ENCODE measurements at places on chromosomes 11 and 22.

- no peak for DNase-seq
These were observed 13.5 kb downstream of the RHBDD3 start for GRCh38 chr22:29254286-29254660.

DNA sequence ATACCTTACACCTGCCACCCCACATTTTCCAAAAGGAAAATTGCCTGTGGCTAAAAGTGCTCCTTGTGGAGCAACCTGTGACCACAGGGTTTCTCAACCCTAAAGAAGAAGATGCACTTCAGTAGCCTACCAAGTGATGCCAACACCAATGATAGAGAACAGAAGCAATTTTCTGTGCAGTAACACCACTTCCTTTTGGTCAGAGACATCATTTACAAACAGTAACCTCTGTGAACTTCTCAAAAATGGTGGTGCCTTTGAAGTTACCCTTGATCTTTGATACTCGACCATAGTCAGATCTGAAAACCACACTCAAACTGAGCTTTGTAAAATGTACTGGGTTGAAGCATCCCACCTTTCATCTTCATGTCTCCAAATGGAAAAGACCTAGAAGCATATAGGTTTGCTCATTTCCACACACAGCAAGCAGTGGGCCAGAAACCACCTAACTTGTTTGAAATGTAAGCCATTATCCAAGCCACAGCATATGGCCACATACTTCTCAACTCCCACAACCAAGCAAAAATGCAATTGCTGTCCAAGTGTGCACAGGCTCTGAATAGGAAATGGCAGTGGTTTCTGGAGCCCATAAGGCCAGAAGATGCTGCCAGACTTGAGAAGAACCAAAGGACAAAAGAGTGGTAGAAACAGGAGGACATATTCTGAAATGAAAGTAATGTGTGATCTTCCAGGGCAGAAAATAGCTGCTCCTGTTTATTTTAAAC lies 24.3 kb downstream of the MPPED2 start:
- no peak for DNase-seq

DNA sequence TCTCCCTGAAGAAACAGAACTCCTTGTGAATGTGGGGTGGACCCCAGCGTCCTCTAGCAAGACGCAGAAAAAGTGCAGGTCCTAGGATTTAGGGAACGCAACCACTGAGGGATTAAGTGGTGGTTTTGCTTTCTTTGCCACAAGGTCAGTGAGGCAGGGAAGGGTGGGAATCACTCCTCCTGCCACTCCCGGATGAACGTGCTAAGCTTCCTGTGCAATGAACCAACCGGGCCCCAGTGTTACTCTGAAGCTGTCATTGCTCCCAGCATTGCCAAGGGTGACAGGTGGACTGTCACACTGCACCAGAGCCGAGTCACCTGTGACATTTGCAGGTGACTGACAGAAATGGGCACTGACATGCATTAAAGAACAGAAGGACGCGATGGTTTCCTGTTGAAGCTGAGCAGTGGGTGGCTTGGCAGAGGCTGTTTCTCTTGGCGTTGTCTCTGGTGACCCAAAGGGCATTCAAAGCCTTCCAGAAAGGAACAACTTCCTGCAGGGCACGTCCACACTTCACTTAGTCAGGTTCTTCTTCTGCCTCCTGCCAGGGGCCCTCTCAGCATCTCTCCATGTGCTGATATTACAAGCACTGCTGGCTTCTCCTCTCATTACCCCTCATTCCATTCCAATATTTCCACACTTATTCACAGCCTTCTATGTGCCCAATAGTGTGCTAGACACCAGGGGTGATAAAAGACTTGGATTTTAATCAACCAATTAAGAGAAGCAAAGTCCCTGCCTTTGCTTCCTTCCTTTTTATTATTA lies 9.7 kb downstream of the KIRREL3 start:
- no peak for DNase-seq

DNA sequence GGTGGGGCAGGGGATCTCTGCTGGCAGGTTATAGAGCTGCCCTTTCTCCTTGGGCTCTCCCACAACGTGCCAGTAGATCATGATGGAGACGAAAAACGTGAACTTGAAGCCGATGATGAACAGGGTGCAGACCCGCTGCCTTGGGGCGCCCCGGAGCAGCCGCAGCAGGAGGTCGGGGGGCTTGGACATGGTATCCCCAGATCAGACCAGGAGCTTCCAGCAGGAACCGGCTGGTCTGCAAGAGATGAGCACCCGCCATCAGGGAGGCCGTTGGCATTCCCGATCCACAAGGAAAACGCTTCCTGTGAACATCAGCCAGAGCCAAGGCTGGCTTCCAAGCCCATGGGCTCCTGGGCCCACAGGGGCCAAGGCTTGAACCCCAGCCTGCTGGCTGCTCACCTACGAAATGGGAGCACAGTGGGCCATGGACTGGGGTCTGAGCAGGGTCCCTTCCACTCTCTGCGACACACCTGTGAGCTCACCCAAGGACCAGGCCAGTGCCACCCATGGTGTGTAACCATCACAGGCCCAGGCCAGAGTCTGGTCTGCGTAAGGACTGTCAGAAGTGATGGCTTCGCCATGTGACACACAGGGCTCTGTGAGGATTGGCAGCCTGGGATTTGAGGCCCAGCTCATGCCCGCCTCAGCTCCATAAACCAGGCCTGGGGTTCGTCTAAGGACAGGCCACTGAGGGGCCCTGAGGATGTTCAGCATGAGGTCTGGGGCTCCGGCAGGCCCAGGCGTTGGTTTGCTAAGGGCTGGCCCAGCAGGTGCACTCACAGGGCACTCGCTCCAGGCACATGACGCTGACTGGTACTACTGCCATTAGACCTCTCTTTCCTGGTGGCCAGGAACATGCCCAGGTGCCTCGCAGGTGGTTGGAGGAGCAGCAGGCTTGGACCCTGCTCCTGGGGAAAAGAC lies 26.6 kb downstream of the A4GALT start:
- DNase-seq = no peak

GRCh38 chr22:32271389-32271788 lies 16.2 kb upstream of the SLC5A4 start:
- no peak for DNase-seq

GRCh38 chr11:94501522-94501921 lies 7.7 kb downstream of the ANKRD49 start:
- DNase-seq = no peak

GRCh38 chr22:49057910-49058309 lies 769.8 kb downstream of the BRD1 start:
- DNase-seq = no peak

DNA sequence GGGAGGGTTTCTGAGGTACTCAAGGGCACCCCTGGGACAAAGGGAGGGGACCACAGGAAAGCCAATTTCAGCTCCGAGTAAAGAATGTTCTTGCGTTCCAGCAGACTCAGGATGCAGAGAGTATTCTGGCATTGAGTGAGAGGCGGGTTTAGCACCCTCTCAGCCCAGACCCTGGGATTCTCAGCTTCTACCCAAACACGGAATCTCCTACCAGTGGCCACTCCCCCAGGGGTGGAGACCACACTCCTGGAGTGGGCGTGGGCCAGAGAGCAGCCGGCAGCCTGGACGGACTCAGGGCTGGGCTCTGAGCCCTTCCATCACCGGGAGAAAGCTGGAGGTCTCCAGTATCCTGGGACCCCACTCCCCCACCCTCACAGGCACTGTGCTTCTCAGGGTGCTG lies 26.1 kb upstream of the TTLL12 start:
- DNase-seq = no peak

GRCh38 chr11:87015645-87016044 lies 22.1 kb upstream of the TMEM135 start:
- no peak for DNase-seq

DNA sequence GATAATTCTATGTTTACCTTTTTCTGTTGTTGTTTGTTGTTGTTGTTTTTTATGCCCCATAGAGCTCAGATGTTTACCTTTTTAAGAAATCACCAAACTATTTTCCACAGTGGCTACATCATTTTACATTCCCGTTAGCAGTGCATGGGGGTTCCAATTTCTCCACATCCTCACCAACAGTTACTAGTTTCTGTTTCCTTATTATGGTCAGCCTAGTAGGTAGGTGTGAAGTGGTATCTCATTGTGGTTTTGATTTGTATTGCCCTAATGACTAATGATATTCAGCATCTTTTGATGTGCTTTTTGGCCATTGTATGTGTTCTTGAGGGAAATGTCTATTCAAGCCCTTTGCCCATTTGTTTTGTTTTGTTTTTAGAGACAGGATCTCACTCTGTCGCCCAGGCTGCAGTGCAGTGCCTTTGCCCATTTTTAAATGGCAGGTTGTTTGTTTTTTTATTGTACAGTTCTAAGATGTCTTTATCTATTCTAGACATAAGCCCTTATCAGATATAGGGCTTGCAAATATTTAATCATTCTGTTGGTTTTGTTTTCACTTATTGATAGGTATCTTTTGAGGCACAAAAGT lies 27.5 kb downstream of the CHEK2 start:
- no peak for DNase-seq

GRCh38 chr22:32622004-32622743 lies 147.6 kb downstream of the FBXO7 start:
- DNase-seq = no peak

- no peak for DNase-seq
These were observed 26.1 kb downstream of the MADD start for GRCh38 chr11:47296045-47296444.

- no peak for DNase-seq
These were observed 65.1 kb upstream of the LRRC55 start for GRCh38 chr11:57116654-57117053.

GRCh38 chr22:46747646-46748045 lies 9.6 kb upstream of the CERK start:
- DNase-seq = no peak

DNA sequence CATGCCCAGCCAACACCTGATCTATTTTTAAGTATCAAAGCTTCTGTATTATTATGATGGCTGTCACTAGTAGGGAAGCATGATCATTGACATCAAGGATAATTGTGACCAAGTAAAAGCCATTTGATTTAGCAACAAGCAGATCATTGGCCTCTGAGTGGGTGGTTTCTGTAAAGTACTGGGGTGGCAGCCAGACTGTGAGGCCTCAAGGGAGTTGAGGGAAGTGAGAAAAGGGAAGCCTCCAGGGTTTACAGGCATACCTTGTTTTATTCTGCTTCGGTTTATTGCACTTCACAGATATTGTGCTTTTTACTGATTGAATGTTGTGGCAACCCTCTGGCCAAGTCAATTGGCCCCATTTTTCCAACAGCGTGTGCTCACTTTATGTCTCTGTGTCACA lies 60.1 kb downstream of the PRR5L start:
- no peak for DNase-seq

DNA sequence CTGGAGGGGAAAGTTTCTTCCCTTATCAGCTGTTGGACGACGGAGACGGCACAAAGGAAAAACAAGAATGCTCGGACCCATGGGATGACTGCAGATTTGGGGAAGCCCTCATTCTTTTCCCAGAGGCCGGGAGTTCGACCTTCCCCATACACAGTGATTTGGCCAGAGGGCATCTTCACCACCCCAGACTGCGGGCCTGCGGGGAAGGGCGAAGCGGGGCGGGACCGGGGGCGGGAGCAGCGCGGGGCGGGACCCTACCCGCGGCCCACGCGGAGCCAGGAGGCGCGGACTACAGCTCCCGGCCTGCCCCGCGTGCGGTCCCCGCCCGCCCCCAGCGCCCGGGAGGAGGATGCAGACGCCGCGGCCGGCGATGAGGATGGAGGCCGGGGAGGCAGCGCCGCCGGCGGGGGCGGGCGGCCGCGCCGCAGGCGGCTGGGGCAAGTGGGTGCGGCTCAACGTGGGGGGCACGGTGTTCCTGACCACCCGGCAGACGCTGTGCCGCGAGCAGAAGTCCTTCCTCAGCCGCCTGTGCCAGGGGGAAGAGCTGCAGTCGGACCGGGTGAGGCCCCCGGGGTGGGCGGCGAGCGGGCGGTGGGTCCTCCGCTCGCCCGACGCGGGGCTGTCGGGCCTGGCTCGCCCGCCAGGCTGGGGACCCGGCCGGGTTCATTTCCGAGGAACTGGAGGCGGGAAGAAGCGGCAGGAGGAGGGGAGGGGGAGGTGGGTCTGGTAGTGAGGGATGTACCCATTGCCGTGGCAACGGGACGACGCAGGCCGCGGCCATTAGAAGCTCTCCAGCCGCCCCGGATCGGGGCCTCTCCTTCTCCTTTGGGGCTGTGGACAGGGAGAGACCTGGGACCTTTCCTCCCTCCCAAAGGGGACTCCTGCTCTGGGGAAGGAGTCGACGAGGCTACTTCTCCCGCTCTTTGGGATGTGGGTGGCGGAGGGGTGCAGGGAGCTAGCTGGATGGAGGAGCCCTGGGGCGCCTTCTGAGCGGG lies at the start of gene KCTD17:
TSS of gene KCTD17 (plus strand) at position 352 of the 995 bp plus-strand sequence. CDS start at position 371, 19 bp downstream.
- DNase-seq = peak; percentile 34

DNA sequence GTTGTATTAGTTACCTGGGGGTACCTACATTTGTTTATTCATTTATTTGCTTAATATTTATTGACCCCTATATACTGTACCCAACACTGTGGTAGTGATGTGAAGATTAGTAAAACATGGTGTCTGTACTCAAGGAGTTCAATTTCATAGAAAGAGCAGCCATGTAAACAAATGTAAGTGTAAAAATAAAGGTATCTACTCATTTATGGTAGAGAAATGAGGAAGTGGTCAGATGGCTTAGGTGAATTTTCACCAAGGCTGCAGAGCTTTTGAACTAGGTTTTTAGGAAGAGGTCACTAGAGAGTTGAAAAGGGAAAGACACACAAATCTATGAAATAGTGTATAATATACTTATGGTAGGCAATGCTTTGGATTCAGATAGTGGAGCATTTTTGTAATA lies 11.1 kb downstream of the CTR9 start:
- DNase-seq = no peak

GRCh38 chr11:78504181-78504580 lies 70.5 kb downstream of the NARS2 start:
- no peak for DNase-seq

Data from activated CD8-positive, alpha-beta memory T cell treated with anti-CD3 and anti-CD28 coated beads for 1 hour (primary cell).